ENCODE measurements at places on chromosomes 11 and 22. TPM values are rescaled to one million over a fixed set of nuclear protein-coding genes. Genes with fewer than 3 reads are reported as not detected.

Gene NRGN
- total RNA-seq: 11.0 TPM

Gene KRTAP5-11
- not detected for total RNA-seq

Gene SGSM1
- total RNA-seq: 0.57 TPM

Gene MRGPRF
- total RNA-seq: 0.07 TPM

Gene ADORA2A
- total RNA-seq: 0.92 TPM

Gene MUC15
- not detected for total RNA-seq

Gene MS4A6E
- total RNA-seq: not detected

Gene IL10RA
- 0.07 TPM for total RNA-seq

Gene SERPINH1
- 92.0 TPM for total RNA-seq

Gene ALX4
- 1.9 TPM for total RNA-seq

Gene OR6A2
- not detected for total RNA-seq

Gene SCGB1D2
- total RNA-seq: not detected

Gene NPAS4
- total RNA-seq: not detected

Data from A549 treated with AZD2906 at 1 μM for 4 hours (cell line).